ENCODE measurements at places on chromosomes 3 and 15.

DNA sequence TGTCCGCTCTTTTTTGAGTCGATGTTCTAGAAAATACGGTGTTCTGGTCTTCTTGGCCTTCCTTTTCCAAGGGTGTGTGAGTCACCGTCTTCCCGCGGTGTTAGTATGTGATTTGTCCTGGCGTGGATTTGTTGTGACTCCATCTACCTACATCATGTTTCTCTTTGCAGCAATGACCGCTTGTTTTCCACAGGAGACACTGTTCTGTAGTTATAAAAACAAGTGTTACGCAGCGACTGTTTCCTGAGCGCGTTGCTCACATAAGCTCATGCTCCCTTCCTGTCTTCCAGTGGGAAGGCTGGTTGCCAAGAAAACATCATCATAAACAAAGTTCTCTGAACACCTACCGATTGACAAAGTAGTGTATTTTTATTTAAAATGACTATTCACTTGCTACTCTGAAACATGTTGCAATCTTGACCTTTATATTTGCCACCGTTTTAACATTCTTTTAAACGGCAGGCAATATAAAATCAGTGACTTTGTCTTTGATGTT, 19.0 kb downstream of the USP13 start:
- peak; percentile 34 for DNase-seq

DNA sequence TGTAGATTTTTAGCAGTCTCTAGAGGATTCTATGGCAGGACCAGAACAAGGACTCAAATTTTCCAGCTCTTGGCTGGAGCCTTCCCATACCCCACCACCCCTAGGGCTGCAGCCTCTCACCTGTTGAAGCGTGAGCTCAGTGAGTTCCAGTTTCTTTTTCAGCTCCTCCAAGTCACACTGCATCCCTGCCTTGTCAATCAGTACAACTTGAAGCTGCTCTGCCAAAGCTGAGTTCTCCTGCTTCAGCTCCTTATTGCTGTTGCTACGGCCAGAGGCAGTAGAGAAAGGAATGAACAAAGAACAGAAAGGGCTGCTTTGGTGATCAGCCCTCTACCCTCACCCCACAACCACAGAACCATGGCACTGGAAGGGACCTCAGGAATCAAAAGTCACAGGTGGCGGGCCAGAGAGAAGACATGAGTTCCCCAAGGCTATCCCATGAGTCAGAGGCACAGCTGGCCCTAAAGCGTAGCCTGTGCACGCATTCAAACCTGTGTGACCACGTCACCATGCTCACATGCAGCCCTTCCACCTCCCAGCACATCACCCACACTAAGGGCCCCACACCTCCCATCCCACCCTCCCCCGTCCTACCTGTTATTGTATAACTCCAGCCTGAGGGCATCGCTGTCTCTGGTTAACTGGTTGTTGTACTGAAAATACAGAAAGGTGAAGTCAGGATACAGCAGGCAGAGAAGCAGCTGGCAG, 83.3 kb upstream of the C2CD4B start:
- no peak for DNase-seq

DNA sequence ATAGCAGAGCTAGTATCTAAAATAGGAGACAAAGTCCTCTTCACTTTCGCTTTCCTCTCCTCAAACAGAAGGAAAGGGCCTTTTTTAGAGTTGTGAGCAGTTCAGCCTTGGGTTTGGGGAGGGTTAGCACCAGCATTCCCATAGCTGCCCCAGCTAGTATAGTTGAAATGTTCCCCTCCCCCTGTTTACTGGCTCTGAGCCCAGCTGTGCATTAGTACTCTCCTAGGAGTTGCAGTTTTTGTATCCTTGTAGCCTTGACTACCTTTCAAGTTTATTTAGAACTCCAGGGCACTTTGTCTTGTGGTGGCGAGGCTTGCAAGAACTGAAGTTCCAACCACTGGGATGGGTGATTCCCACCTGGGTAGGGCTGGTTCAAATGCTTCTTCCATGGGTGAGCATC, 245.1 kb upstream of the NAALADL2 start:
- DNase-seq = peak; percentile 26

DNA sequence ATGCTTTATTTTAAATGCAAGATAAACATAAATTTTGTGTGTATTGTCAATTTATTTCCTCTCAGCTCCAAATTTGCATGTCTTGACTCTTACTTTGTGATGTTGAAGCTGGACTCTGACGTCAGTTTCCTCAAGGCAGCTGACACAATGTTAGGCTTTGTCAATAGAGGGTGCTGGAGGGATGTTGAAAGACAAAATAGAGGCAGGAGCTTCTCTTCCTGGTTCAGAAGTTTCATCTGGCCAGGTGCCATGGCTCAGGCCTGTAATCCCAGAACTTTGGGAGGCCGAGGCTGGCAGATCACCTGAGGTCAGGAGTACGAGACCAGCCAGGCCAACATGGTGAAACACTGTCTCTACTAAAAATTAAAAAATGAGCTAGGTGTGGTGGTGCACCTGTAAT, 408.6 kb downstream of the GBE1 start:
- peak; percentile 42 for DNase-seq

DNA sequence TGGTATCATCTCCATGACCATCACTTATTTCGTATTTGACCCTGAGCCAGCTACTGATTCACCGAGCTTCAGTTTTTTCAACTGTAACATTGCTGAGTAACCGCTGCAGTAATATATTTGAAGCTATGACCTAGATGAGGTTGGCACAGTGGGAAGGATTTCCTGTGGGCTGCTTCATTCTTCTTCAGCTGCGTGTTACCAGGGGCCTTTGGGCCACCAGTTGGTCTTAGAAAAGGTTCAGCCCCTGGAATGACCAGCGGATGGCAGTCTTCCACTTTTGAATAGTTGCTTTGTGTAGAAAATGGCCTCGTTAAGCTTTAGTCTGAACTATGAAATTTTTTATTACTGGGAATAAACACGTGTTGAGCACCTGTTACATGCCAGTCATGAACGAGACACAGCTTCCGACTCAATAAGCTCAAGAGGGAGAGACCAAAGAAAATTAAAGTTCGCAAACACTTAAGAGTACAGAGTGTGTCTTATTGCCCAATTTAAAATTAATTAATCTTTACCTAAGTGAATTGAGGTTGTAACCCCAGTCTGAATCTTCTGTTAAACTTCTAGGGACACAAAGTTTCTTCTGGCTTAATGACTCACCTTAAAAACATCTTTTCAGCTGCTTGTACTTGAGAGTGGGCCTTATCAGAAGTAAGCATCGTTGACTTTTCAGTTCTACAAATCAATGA, 57.6 kb upstream of the NR2E3 start:
- DNase-seq = peak; percentile 99

- no peak for DNase-seq
Measured at GRCh38 chr3:86147119-86147518, 843.8 kb downstream of the VGLL3 start.

DNA sequence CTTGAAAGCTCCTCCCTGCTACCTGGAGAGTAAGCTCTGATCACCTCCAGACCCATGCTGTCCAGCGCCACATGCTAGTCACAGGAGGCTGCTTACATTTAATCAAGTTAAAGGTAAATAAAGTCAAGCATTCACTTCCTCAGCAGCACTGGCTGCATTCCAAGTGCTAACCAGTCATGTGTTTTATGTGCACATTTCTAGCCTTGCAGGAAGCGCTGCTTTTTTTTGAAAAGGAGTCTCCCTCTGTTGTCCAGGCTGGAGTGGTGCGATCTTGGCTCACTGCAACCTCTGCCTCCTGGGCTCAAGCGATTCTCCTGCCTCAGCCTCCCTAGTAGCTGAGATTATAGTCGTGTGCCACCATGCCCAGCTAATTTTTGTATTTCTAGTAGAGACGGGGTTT, 279.2 kb downstream of the GABRG3 start:
- no peak for DNase-seq

DNA sequence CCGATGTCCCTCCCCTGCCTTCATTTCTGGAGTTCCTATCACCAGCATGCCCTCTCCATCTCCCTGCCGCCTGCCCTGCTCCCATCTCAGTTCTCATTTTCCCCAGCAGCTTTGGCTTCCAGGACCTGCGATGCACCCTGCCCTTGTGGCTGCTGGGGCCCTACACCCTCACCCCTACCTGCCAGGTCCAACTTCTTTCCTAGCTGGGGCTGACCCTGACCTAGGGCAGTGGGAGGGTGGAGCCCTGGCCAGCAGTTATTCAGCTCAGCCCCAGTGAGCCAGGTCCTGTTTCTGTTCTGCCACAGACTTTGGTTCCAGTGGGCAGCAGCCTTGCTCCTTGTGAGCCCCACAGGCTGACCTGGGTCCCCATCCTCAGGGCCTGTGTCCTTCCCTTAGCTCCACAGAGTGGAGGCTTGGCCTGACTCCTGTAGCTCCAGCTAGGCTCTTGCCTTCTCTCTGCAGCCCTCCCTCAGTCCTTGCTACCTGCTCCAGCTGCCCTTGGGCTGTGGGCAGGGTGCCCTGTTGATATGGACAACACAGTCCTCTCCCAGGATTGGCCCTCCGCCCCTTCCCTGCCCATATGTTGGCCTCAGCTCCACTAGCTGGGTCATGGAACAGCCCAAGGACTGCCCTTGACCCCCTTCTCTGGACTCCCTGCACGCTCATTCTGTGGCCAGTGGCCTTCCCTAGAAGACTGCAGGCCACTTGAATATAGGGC, 34.7 kb upstream of the PDE8A start:
- no peak for DNase-seq

DNA sequence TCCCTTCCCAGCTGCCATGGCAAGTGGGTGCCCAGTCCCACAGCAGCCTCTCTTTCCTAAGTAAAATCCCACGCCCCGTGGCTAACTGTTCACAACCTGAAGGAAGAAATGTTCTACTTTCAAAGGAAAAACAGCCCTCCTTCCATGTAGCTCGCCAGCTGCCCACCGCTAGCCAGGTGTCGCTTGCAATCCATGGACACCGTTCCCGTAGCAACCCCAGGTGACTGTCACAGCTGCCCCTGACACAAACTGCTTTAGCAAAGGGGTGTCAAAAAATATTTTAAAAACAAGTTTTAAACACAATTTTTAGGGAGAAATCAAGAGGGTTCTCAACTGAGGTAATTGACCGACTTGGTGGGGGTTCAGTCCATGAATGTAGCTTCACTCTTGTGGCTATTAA, 21.0 kb upstream of the CGNL1 start:
- no peak for DNase-seq

GRCh38 chr3:189961522-189962161, 159.1 kb downstream of the P3H2 start:
- DNase-seq = peak; percentile 88

- DNase-seq = no peak
Measured at GRCh38 chr15:42695527-42696071, 41.3 kb downstream of the CDAN1 start.

DNA sequence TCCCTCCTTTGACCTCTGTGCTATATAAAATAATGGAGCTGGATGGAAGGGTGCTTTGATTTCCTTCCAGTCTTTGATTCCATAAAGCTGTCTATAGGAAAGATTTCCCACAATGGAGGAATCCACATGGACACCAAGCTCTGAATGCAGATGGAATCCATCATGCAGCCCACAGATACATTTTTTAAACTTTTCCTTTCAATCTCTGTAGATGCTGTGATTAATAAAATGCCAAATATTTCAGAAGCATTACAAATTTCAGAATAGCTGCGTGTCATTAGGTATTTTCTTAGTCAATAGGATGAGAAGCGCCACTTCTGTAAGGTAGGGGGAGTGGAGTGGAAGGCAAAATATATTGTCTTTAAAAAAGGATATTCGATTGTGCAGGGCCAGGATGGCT, 489.0 kb downstream of the NTRK3 start:
- DNase-seq = no peak

DNA sequence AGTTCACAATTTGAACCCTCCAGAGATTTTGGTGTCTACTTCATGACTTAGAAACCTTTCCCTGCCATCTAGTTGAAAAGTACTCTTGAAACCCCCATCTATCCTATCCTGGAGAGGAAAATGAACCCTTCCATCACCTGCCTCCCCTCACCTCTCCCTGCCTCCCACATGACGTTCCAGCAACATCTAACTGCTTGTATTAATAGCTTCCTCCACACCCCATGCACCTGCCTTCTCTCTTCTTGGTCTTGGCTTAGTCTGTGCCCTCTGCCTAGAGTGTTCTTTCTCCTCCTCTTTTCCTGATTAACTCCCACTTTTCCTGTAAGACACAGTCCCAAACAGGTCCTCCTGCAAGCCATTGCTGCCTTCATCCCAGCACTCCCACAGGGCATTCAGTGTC, 107.8 kb downstream of the LIPC start:
- no peak for DNase-seq

DNA sequence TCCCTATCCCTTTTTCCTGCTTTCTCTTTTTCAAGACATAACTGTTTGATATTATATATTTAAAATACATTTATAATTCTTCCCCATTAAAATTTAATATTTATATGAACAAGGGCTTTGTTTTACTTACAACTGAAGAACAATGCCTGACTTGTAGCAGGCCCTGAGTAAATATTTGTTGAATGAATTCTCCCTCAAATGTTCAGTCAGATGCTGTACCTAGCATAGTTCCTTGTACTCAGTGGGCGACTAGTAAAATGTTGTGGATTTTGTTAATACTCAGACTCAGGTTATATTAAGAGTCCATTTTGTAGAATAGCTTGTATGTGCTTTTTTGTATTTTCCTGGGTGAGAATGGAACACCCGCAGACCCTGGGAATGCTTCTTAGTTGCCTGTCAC, 69.1 kb downstream of the SEC22A start:
- DNase-seq = no peak

DNA sequence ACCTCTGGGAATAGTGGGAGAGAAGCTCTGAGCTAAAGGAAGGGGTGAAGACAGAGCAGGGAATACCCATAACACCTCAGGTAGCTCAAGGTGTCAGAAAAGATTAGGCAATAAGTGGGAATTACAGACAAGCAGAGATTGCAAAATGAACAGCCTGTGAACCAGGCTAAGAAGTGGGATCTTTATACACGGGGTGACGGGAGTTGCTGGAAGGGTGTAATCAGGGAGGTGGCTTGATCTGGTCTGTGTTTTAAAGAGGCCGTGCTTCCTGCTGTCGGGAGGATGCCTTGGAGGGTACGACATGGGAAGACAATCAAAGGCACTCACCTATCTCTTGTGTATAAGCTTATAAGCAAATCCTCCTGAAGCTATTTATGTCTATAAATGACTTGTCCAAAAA, 216.3 kb downstream of the CLSTN2 start:
- no peak for DNase-seq

GRCh38 chr3:15477951-15478639, 43.4 kb downstream of the COLQ start:
- DNase-seq = no peak

DNA sequence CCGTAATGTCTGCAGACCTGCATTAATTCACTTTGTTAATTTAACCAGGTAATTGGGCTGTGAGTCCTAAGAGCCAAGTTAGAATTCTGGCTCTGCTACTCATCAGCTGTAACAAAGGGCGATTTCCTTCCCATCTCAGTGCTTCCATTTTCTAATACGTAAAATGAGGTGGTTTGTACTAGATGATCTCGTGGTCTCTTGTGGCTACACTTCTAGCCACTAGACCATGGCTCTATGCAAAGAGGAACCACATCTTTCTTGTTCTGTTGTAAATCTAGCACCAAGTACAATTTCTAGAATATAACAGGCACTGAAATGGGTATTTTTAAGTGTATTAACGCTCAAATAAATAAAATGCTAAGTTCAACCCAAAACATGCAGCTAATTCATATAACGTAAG, 174.4 kb upstream of the THBS1 start:
- no peak for DNase-seq

All from HT1080 (cell line).